ENCODE measurements at places on chromosomes 2 and 18. TPM values are rescaled to one million over a fixed set of nuclear protein-coding genes. Genes with fewer than 3 reads are reported as not detected.

IL1F10 gene
- not detected for polyA plus RNA-seq

GRCh38 chr2:206176121-206176520 lies 16.4 kb downstream of the EEF1B2 start:
- no peak for DNase-seq

COBLL1 gene
- polyA plus RNA-seq, result 0.79 TPM

- no peak for DNase-seq
These were observed 65.0 kb upstream of the NYAP2 start for GRCh38 chr2:225334514-225334913.

GRCh38 chr18:53749766-53750165 lies 474.7 kb downstream of the MBD2 start:
- DNase-seq, result no peak

DNA sequence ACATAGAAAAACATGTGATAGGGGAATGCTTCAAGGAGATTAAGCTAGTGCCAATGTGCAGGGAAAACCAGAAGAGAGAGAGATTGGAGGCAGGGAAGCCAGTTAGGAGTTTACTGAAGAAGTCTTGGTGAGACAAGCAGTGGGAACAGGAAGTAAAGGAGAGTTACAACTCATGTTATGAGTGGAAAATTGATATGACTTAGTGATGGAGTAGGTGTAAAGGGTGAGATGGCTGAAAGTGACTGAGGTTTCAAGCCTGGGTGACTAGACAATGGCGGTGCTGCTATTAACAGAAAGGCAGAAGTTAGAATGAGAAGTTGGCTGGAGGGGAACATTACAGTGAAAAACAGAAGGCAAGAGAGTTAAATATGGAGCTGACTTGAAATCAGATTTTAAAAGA lies 16.5 kb downstream of the DOK1 start:
- no peak for DNase-seq

DNA sequence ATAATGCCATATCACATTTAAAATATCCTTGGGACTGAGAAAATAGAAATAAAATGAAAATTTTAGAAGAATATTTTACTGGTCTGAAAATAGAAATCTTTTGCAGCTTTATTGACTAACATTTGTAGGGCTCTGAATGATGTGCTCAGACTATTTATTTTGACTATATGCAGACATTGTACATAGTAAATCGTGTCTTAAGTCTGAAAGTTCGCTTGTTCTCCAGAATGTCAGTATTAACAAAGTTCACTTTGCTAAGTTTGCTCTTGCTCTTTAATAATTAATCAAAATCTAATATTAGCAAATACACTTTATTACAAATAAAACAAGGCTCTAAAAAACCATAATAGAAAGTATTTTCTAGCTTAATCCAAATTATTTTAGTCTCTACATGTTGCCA lies 219.8 kb downstream of the WDR7 start:
- DNase-seq, result no peak

NCL gene
- polyA plus RNA-seq, result 165 TPM

NOL4 gene
- polyA plus RNA-seq, result not detected

ALPI gene
- polyA plus RNA-seq, result not detected

DNA sequence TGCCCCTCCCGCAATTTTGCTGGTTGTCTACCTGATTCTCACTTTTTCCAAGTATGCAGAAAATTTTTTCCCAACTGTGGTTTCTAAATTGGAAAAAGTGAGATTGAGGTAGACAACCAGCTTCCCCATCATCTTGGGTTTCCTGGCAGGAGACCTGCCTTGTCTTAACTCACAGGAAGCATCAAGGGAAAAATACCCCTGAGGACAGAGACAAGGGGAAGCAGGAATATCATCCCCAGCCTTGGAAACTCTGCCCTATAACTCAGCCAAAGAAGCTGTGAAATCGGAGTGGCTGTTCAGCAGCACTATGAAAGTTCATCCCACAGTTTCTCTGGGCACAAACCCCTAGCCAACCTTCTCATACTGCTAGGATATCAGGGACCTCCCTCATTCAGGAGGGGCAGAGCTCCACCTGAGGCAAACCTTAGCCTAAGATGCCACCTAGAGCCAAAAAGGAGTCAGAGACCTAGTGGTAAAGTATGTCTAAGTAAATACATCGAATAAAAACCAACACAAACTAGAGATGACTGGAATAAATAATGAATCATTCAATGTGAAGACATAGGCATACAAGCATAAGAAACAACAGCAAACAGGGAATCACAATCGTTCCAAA lies 68.2 kb downstream of the ZSWIM2 start:
- no peak for DNase-seq

- no peak for DNase-seq
These were observed 50.9 kb downstream of the ADNP2 start for GRCh38 chr18:80159713-80160636.

- no peak for DNase-seq
These were observed 26.7 kb downstream of the RAMP1 start for GRCh38 chr2:237885931-237886684.

GRCh38 chr2:227370791-227371312 lies 8.3 kb downstream of the TM4SF20 start:
- peak; percentile 26 for DNase-seq

DNA sequence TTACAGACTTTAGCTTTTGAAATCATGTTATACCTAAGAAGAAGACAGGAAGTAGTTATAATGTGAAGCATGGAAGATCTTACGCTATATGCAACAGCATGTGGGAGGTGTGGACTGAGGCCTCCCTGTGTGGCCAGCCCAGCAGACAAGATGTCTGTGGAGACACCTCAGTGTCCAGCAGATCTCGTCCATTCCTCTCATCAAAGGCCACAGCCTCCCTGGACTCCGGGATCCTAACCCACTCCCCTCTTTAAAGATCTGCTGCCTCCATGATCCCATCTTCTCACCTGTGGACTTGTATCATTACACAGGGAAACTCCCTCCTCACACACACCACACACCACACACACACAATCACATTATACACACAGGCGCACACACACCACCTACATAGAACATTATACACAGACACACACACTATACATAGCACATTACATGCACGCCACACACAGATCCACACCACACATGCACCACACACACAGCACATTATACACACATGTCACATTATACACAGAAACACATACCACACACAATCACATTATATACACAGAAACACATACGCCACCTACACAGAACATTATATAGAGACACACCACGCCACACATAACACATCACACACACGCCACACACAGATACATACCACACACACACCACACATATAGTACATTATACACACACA lies 89.5 kb downstream of the PXDN start:
- no peak for DNase-seq

ZNF396 gene
- polyA plus RNA-seq, result 0.78 TPM

- no peak for DNase-seq
These were observed 45.7 kb upstream of the MYCN start for GRCh38 chr2:15894481-15895144.

GRCh38 chr2:62641410-62641843 lies 64.1 kb upstream of the EHBP1 start:
- DNase-seq, result no peak

DNA sequence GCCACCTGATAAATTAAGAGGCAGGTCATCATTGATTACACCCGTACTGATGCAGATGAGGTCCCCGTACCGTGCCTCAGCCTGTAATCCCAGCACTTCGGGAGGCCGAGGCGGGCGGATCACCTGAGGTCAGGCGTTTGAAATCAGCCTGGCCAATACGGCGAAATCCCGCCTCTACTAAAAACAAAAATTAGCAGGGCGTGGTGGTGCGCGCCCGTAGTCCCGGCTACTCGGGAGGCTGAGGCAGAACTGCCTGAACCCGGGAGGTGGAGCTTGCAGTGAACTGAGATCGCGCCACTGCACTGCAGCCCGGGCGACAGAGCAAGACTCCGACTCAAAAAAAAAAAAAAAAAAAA lies 683 bp upstream of the ENOSF1 start:
- DNase-seq, result no peak

ICA1L gene
- 3.3 TPM for polyA plus RNA-seq

GRCh38 chr2:238562446-238562845 lies 135.7 kb downstream of the ASB1 start:
- no peak for DNase-seq

DNA sequence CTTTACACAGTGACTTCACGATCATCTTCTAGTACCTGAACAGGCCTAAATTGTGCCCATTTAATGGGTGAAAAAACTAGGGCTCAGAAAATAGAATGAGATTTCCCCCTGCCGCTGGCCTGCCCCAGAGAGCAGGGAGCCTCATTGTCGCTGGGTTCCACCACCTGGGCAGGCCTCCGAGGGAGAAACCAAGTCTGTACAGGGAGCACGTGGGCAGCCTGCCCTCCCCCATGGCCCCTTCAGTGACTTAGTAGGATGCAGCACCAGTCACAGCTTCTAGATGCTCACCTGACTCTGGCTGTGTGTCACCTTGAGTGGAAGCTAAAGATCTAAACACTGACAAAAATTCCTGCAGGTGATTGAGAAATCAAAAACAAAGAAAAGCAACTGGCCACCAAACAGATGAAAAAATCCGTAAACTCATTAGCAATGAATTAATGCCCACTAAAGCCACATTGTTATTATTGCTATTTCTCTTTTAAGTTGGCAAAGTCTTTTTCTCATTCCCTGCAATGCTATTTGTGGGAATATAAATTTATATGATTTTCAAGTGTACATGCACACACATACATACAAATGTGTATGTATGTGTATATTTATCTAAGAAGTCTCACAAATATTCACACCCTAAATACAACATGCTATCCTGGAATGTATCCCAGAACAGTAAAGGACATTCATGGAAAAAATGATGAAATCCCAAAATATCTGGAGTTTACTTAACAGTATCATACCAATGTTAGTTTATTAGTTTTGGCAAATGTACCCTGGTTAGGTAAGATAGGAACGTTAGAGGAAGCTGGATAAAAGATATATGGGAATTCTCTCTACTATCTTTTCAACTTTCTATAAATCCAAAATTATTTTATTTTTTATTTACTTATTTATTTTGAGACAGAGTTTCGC lies 18.7 kb upstream of the ASPRV1 start:
- peak; percentile 46 for DNase-seq

DNA sequence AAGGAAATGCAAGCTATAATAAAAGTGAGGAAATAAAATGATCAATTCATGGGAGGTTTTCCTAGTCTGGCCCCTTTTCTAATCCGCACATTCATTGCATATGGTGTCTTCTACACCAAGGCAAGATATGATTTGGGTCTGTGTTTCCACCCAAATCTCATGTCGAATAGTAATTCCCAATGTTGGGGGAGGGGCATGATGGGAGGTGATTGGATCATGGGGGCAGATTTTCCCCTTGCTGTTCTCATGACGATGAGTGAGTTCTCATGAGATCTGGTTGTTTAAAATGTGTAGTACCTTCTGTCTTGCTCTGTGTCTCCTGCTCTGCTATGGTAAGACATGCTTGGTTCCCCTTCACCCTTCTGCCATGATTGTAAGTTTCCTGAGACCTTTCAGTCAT lies 315.4 kb downstream of the CYRIA start:
- no peak for DNase-seq

DNA sequence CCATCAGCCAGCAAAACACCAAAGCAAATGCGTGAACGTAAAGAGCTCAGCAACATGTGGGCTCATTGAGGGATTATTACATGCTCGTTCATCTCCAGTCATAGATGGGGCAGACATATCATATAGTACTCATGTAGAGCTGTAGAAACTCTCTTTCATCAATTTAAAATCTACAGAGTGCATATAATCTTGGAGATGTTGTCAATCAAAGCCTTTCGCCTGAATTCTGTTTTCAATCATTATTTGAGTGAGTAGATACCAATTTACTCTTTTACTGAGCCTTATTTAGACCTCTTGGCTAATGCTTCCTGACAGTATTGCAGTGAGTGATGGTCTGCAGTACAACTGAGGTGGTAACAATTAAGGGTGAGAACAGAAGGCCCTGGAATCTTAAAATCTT lies 7.0 kb downstream of the RIT2 start:
- no peak for DNase-seq

GAREM1 gene
- 3.4 TPM for polyA plus RNA-seq

DNA sequence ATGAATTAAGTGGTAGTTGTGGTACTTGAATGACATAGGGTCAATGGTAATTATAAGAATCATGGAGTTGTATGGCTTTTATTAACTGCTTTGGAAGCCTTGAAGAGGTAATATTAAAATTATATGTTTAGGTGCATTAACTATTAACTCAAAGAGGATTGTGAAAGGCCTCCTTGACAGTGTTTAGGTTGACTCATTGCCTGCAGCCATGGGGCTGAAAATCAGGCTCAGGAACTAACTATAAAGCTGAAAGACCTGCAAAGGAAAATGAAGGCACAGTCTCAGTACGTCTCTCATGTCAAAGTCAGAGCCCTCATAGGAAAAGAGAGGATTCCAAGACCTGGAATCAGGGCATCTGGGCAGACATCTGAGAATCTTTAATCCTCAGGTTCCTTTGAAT lies 31.0 kb downstream of the CACNB4 start:
- DNase-seq, result no peak

Measured in AG04450 (cell line).